Hepatocyte (in vitro differentiated cells): ENCODE measurements at places on chromosomes 2 and 18. TPM values are rescaled to one million over a fixed set of nuclear protein-coding genes. Genes with fewer than 3 reads are reported as not detected.

CBLN2 gene
- total RNA-seq: 0.52 and 1.1 TPM in 2 replicates

ZNF385B gene
- 1.5 and 2.4 TPM in 2 replicates for total RNA-seq

PSMA8 gene
- total RNA-seq: not detected in 2 replicates

MAIP1 gene
- 33.0 and 35.7 TPM in 2 replicates for total RNA-seq

RGPD4 gene
- not detected in 2 replicates for total RNA-seq

SESTD1 gene
- 24.3 and 34.7 TPM in 2 replicates for total RNA-seq

PRSS56 gene
- total RNA-seq: not detected in 2 replicates

PDE11A gene
- total RNA-seq: 1.9 and 2.2 TPM in 2 replicates

PPM1G gene
- total RNA-seq: 60.6 and 64.9 TPM in 2 replicates

MMADHC gene
- 156 and 158 TPM in 2 replicates for total RNA-seq

TUBB8B gene
- 0.16 TPM in 1 of 2 replicates, not detected in the other for total RNA-seq

TTR gene
- 2,638 and 3,184 TPM in 2 replicates for total RNA-seq

LIMS2 gene
- total RNA-seq: 3.9 and 4.0 TPM in 2 replicates

CMPK2 gene
- 5.4 and 7.0 TPM in 2 replicates for total RNA-seq

C2orf80 gene
- not detected in 2 replicates for total RNA-seq

ALPI gene
- total RNA-seq: 3.9 and 4.1 TPM in 2 replicates
